ENCODE measurements at places on chromosomes 2 and 18.

GRCh38 chr2:29010946-29011345 is 29.8 kb downstream of the TOGARAM2 start:
- DNase-seq: no peak

DNA sequence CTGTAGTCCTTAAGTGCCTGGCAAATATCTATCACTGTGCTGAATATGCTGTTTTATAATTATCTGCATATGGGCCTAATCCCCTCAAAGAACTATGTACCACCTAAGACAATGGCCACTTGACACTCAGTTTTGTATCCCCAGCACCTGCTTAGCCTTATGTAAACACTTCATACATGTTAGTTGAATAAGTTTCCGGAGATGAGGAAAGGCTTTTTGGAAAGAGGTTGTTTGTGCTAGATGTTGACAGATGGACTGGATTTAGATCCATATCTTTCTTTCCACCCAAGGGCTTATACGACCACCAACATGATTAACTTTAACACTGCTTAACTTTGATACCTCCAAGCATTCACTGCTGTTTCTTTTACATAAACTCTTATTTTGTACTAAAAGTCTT is 63.3 kb downstream of the FAM228A start:
- DNase-seq: no peak

DNA sequence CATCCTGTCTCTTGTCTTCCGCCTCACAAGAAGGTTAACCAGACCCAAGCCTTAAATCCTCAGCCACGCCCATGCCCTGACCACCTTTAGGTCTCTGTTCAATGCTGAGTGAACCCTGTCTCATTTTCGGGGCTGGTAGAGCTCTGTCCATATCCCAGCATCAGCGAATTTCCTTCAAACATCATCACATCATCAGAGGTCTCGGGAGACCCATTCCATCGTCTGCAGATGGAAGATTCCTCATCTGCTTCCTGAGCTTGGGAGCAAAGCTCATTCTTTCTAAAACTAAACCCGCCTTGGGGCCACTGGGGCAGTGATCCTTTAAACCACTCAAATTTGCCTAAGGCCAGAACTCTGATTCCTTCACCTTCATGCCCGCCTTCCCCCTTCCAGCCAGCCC is 173.7 kb downstream of the TTC32 start:
- DNase-seq: no peak

DNA sequence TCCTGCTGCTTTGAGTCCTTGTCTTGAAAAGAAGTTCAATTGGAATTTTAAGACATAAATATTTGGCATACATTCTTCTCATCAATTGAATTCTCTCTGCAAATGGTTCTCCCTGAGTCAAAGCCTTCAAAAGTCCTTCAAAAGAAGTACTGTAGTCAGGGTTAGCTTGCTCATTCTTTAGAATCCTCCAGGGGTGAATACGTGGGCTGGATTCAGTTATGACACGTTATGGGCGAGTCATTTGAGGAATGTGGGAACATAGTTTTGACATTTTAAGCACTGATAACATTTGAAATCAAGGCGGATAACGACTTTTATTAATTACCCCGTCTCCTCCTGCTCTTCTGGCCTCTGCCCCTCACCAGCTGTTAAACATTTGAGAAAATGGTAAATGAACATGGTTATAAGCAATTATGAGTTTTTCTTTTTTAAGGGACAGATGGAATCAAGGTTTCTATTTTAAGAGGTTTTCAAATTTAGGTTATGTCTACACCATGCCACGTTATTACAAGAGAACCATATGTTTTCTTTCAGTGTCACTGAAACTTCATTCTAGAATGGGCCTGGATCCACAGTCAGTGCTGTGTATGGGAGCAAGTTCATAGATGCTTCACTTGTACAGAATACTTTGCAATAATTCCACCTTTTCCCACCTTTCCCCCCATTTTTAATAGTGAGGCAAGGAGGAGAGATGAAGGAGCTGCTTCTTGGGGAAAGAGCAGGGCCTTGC is 273.1 kb downstream of the TSN start:
- no peak for DNase-seq

- no peak for DNase-seq
Observed at GRCh38 chr2:46554397-46554796, 75.0 kb downstream of the TMEM247 start.

DNA sequence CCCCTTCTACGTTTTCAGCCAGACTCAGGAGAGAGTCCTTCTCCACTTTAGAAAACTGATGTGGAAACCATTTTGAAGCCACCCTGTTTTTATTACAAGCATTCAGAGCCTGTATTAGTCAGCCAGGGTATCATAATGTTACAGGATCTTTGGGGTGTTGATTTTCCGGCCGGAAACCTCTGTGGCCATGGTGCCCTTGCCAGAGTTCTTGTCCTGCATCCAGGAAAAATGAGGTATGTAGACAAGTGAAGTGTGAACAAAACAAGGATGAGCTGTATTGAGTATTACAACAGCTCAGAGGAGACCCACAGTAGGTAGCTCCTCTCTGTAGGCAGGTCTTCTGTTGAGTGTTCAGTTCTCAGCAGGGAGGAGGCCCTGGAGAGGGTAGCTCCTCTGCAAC is 241.0 kb upstream of the COPS8 start:
- no peak for DNase-seq

GRCh38 chr2:191174442-191174841 is 23.6 kb upstream of the STAT4 start:
- no peak for DNase-seq

GRCh38 chr2:145169285-145169684 is 649.4 kb upstream of the ZEB2 start:
- no peak for DNase-seq

GRCh38 chr18:49371786-49372185 is 88.7 kb downstream of the DYM start:
- DNase-seq: no peak

GRCh38 chr2:173251225-173251624 is 103.4 kb upstream of the CDCA7 start:
- DNase-seq: no peak

DNA sequence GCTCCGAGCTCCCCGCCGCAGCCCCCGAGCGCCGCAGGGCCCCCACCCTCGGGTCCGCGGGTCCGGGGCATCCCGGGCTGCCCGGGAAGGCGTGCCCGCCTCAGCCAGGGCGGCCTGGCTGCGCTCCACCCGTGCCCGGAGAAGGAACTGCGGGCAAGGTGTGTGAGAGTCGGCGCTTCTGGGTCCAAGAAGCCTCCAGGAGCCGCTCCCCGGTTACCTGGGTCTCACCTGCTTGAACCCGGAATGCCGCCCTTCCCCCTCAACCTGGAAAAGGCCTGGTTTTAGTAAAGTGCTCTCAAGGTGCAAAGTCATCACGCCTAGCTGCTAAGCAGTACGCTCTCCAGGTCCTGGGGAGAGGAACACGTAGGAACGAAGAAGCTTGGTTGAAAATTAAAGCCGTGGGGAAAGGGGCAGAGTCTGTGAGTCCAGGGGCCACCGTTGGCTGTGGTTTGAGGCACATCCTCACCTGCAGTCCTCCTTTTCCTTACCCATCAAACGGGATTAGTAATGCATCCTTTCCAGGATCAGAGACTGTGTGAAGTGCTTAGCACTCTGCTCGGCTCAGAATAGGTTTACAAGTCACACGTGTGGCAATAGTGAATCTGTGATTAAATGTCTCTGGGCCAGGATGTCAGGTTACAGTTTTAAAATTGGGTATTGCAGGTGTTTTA is 1.2 kb downstream of the ASAP2 start:
- no peak for DNase-seq
